Stimulated activated CD4-positive, alpha-beta T cell treated with anti-CD3 and anti-CD28 coated beads, Interleukin-1b, Interleukin-23, amount 100 ng/mL, for 4 hours (primary cell): ENCODE measurements at places on chromosomes 12 and 14.

GRCh38 chr12:100445081-100445481, 28.6 kb upstream of the NR1H4 start:
- DNase-seq: no peak

- no peak for DNase-seq
These were observed 94.5 kb downstream of the PCNX1 start for GRCh38 chr14:71001742-71002141.

- DNase-seq: no peak
These were observed 14.3 kb downstream of the TBX3 start for GRCh38 chr12:114669401-114670290.

- no peak for DNase-seq
These were observed 26.2 kb downstream of the EVL start for GRCh38 chr14:100091386-100091785.

DNA sequence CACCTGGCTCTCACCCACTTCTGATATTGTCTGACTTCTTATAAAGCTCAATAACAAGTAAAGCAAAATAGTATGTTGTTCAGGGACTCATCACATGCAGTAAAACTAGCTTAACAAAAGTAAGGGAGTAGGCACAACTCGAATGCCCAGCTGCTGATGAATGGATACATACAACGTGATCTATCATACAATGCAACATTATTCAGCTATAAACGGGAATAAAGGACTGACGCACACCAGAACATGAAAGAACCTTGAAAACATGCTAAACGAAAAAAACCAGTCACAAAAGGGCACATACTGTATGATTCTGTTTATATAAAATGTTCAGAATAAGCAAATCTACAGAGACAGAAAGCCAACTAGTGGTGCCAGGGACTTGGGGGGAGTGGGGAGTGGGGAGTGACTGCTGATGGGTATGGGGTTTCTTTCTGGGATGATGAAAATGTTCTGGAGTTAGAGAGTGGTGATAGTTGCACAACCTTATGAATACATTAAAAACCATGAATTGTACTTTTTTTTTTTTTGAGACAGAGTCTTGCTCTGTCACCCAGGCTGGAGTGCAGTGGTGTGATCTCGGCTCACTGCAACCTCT, 11.1 kb downstream of the PLBD2 start:
- no peak for DNase-seq

GRCh38 chr12:22250762-22251161, 83.7 kb downstream of the ST8SIA1 start:
- DNase-seq: no peak
